Left lung (tissue), 14 donors: ENCODE measurements at places on chromosomes 3 and 15.

- DNase-seq, result no peak
Observed at GRCh38 chr15:58163985-58164384, 25.8 kb downstream of the AQP9 start.

DNA sequence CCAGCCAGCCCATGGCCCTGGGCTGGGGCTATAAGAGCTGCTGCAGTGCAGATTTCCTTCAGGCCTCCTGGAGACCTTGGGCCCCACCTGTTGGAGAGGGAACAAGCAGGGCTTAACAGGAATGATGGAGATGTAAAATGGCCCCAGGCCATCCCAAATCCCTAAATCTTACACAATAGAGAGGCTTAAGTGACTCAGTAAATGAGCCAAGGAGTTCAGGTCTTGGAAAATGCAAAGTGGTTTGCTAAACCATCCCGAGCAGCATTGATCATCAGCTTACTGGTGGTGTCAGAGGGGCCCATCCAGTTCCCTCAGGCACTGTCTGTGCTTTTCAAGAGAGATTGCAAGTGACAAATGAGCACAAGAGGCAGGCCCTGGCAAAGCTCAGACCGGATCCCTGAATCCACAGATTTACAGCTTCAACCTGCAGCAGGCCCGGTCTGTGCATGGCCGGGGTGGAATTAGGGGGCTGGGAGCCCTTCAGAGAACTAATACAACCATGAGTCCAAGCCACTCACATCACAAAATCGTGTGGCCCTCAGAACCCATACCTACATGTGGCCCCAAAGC lies 325.4 kb downstream of the UACA start:
- DNase-seq, result no peak

DNA sequence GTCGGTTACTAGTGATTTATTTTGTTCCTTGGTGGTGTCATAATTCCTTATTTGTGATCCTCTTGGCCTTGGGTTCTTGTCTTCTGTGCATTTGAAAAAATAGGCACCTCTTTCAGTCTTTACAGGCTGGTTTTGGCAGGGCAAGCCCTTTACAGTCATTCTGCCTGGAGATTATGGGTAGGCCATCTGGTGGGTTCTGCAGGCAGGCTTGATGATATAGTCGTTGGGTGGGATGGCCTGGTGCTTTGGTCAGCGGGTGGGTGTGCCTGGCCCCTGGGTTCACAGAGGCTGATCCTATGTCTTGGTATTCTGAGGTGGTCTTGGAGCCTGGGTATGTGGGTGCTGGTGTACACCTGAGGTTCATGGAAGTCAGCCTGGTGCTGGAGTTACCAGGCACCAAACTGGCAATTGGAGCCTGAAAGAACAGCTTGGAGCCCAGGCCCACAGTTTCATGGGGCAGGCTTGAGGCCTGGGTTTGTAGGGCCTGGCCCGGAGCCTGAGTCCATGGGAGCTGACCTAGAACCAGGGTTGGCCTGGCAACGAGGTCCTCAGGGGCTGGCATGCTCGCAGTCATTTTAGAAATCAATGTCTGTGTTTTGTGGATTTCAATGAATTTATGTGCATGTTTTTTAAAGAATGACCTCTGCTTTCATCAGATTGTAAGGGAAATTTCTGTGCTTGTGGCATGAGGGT lies 63.3 kb downstream of the DOCK3 start:
- DNase-seq, result no peak

GRCh38 chr3:169628567-169628966 lies 34.9 kb downstream of the MECOM start:
- no peak for DNase-seq

DNA sequence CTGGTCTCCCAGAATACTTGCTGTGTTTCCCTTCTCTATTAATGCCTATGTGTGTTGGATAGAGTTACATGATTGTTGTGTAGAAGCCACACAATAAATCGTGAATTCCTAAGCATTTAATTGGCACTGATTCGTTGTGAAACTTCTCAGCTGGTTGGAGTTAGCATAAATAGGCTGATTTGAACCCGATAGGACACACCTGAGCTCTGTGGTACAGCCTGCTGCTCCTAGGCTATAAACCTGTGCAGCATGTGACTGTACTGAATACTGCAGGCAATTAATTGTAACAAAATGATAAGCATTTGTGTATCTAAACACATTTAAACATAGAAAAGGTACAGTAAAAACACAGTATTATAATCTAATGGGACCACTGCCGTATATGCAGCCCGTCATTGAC lies 4.9 kb downstream of the ACAD11 start:
- no peak for DNase-seq

- no peak for DNase-seq
Observed at GRCh38 chr3:72161881-72162595, 377.1 kb upstream of the PROK2 start.

DNA sequence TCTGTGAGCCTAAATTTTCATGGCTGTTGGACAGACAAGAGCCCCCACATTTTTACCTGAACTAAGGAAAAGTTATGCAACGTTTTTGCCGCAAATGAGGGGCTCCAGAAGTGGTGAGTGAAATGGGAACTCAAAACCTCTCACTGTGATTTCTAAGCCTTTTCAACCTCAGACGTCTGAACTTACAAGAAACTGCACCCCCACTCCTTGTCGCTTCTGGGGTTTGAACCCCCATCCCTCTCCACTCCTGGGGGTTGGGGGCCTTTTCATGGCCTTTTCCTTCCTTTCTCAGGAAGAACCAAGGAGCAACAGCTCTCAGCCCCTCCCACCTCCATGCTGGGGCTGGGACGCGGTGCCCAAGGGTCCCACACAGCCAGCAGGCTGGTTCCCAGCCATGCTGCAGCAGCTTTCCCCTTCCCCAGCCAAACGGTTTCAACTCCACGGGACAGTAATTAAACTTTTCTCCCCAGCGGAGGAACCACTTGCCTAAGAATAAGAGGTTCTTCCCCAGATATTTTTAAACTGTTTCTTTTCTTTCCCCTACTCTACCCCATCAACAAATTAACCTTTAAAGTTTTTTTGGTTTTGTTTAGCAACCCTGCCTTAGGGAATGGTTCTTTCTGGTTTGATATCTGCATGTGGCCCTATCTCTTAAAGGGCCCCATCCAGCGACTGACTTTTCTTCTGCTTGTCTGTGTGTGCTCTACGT lies 387.6 kb upstream of the CBLB start:
- no peak for DNase-seq

GRCh38 chr15:78708713-78709260 lies 67.8 kb upstream of the CHRNB4 start:
- no peak for DNase-seq

GRCh38 chr3:185701611-185702261 lies 115.6 kb downstream of the SENP2 start:
- no peak for DNase-seq

DNA sequence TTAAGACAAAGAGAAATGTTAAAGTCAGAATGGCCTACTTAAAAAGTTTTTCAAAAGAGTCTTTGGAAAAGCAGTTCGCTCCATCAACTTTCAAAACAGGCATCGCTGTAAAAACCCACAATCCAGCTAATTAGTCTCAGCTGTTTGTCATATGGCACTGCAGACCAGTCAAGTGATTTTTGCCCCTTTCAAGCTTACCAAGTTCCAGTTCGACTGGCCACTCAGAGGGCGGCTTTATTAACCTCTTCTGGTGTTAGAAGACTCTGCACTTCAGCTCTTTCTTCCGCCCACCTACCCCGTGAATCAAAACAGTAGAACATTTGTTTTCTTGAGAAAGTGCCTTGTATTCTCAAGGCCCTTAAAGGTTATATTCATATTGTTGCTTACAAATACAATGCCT lies 19.3 kb downstream of the RAB27A start:
- DNase-seq, result no peak

- DNase-seq, result no peak
Observed at GRCh38 chr3:134404366-134404885, 30.2 kb upstream of the AMOTL2 start.

DNA sequence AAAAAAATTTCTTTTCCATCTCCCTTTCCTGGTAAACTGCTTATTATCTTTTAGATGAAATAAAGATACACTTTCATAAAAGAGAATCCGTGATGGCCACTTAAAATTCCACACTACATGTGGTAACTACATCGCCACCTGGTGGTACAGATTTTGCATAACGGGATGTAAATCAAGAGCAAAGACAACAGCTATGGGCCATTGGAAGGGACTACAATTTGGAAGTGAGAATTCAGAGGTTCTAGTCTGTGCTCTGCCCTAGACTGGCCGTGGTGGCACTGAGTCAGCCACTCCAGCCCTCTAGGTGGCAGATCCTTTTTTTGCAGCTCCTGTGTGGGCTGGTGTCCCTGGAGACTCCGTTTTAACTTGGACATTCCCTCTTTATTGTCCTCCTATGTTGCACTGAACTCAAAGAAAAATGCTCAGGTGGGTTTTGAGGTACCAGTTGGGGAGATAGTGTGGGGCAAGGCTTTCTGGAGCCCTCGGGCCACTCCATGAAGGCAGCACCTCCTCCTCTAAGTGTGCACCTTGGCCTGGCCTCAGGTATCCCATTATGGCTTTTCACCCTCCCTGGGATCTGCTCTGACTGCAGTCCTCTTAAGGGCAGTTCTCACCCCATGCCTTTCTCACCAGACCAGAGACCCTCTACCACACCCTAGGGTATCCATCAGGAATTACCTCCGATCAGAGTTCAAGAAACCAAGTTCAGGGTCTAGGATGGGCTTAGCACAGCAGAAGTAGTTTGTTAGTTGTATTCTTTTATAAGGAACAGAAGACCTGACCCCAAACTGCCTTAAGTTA lies 54.9 kb downstream of the SPSB4 start:
- peak; percentile 79 for DNase-seq

- no peak for DNase-seq
Observed at GRCh38 chr3:87247430-87247773, 20.3 kb downstream of the CHMP2B start.

GRCh38 chr3:134704556-134704955 lies 53.7 kb upstream of the KY start:
- no peak for DNase-seq

DNA sequence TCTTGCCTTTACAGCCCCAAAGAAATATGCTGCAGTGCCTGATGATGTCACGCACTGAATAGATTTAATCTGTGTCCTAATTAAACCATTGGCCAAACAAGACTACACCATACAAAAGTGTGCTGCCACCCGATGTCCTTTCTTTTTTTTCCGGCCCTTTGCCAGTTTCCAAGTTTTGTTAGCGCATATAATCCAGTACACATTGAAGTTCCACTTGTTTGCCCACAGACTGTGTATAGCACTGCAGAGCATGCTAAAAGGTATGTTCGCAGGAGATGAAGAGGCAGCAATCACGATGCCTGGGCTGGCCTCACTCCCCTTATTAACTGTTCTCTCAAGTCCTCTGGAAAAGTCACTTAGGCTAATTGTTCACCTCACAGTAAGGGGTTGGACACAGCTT lies 26.8 kb downstream of the MRPS25 start:
- DNase-seq, result no peak

GRCh38 chr3:185658504-185658912 lies 72.4 kb downstream of the SENP2 start:
- DNase-seq, result no peak

DNA sequence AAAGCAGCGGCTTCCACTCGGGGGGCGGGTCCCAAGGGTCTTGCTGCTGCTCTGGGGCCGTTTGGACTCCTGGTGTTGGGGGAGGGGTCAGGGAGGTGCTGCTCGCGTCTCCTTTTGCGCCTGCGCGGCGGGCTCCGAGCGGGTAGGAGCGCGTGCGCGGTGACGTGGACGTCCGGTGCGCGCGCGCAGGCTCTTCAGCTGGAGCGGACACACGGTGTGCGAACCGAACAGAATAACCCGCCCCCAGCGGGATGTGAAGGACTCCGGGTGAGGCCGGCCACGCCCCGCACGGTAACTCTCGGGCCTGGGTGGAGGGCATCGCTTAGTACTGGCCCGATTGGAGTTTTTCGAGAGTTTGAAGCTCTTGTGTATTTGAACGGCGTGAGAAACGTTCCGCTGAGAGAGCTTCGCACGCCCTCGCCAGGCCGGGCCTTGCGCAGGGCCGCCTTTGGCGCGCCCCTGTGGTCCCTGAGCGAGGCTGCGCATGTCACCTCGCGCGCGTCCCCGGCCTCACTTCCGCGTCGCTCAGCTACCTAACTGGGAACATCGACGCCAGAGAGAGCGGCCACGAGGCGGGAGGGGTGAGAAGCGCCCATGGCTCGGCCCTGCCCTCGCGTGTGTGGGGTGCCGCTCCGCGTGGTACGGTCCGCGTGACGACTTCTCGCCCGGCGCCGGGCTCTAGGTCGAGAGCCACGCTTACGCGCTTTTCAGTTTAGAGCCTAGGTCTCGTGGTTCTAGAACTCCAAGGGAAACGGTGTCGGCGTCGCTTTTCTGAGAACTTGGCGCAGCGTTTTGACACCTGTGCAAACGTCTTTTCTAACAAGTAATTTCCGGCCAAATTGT lies at the start of gene MGA:
MGA (plus strand) TSS at position 171 of the 843 bp plus-strand sequence.
- DNase-seq, result peak; percentile 97

DNA sequence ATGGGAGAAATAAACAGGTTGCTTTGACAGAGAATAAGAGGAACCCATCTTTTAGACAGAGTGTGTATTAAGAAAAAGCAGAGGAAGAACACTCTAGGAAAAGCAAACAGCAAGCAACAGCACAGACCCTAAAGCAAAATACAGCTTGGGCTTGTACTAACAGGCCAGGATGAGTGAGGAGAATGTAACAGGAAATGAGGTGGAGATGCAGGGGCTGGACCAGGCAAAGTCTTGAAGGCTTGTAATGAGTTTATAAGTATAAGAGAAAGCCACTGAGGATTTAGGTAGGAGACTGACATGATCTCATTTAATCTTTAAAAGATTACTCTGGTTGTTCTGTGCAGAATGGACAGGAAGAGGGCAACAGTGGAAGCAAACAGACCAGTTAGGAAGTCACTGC lies 4.9 kb downstream of the UBR1 start:
- no peak for DNase-seq

GRCh38 chr15:95975212-95975611 lies 355.3 kb upstream of the NR2F2 start:
- DNase-seq, result no peak

GRCh38 chr3:172047567-172048115 lies 8.3 kb downstream of the FNDC3B start:
- no peak for DNase-seq

GRCh38 chr15:58407236-58407775 lies 24.5 kb upstream of the LIPC start:
- DNase-seq, result no peak
